ENCODE measurements at places on chromosomes 3 and 15.

- no peak for DNase-seq
Observed at GRCh38 chr3:127254730-127255129, 33.1 kb downstream of the PRR20G start.

- no peak for DNase-seq
Observed at GRCh38 chr3:33746416-33747116, 28.5 kb upstream of the CLASP2 start.

DNA sequence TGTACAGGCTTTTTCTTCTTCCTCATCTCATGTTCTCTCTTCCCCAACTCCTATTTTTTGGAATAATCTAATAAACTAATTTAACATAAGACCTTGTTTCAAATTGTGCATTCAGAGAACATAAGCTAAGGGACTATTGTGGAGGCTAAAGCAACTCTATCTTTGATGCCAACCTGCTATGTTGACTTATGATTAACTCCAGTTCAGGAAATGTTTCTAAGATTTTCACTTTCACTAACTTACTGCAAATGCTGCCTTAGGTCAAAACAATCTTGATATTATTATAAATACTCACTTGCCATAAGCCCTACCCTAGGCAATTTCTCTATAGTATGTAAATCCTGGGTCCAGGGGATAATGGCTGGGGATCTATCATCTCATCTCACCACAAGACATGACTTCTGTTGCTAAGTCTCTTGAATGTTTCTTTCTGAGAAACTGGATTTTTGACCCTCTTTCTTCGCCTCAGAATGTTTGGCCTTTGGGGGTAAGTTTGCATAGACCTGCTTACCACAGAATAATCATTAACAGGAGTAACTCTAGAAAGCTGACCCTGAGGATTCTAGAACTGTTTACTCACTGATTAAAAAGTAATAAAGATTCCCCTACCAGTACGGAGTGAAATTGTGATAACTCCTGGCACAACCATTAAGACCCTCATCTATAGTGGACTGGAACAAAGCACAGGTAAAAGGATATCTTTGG lies 768.1 kb downstream of the GBE1 start:
- DNase-seq: no peak

DNA sequence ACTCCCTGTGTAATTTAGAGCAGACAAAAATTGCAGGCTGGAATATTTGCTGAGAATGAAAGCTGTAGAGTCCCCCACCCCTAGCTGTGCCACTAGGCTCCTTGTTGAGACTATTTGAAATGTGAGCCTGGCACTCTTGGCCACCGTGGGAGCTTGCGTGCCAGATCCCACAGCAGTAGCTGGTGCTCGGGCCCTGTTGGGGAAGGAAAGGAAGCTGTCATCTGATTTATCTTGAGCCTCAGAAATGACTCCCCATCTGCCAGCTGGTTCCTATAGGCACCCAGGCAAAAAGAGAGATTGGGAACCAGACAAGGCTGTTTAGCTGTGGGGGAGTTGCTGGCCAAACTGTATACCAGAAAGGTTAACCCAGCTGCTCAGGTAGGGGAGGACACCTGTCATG lies 23.4 kb upstream of the CLEC3B start:
- DNase-seq: no peak

- no peak for DNase-seq
Observed at GRCh38 chr3:127056281-127056680, 73.4 kb downstream of the PLXNA1 start.

- no peak for DNase-seq
Observed at GRCh38 chr3:137947117-137947516, 62.8 kb upstream of the CLDN18 start.

GRCh38 chr3:30604093-30604492 lies 2.3 kb upstream of the TGFBR2 start:
- no peak for DNase-seq

GRCh38 chr3:152113413-152113812 lies 155.3 kb upstream of the MBNL1 start:
- DNase-seq: no peak

DNA sequence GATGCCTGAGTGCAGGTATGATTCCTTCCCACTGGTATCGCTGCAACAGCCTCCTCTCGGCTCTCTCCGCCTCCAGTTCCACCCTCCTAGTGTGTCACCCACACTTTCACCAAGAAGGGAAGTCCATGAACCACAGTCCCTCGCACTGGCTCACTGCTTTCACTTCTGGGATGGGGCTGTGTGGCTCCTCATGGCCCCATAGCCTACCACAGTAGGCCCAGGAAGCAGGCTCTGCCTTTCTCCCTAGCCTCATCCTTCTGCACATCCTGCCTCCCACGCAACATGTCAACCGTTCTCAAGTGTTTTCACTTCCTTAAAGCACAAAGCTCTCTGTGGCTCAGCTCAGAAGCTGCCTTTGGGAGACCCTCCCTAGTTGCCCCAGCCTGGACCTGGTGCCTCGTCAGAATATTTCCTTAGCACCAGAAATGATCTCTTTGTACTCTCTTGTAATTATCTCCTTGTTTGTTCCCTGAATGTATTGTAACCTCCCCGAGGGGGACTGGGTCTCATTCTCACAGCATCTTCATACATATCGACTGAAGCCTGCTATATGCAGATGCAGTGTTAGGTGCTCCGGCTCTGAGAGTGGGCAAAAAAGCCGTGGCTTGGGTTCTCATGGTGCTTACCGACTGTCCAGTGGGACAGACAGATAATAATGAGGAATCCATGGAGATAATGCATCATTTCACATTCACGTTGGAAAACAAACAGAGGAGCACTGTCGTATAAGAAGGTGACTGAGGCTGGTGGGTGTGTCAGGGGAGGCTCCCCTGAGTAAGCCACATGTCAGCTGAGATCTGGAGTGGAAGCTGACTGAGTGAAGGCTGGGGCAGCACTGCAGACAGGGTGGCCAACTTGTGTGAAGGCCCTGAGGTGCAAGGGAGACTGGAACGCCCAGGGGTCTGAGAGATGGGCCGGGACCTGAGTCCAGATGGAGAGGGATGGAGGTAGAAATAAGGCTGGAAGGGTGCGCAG lies 107.1 kb downstream of the DGKG start:
- peak; percentile 7 for DNase-seq

- no peak for DNase-seq
Observed at GRCh38 chr15:91521996-91522395, 331.5 kb upstream of the SLCO3A1 start.

- no peak for DNase-seq
Observed at GRCh38 chr15:57503911-57504598, 87.6 kb upstream of the MYZAP start.

GRCh38 chr15:60589253-60589652 lies 110.3 kb upstream of the ICE2 start:
- DNase-seq: peak; percentile 62

DNA sequence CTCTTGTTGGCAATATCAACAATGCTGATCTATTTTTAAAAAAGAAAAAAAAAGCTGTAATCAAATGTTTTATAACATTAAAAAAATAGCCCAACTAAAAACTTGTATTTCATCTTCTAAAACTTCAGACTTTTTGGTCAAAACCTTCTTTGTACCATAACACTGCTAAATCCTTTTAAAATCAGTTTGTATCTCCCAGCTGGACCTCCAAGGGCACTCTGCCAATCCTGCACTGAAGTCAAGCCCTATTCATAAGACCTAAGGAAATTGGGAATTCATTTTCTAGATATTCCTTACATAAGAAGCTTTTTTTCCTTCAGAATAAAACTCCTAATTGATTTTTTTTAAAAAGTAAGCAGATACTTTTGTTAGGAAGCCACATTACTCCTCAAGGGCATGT lies 38.2 kb upstream of the HCLS1 start:
- no peak for DNase-seq

DNA sequence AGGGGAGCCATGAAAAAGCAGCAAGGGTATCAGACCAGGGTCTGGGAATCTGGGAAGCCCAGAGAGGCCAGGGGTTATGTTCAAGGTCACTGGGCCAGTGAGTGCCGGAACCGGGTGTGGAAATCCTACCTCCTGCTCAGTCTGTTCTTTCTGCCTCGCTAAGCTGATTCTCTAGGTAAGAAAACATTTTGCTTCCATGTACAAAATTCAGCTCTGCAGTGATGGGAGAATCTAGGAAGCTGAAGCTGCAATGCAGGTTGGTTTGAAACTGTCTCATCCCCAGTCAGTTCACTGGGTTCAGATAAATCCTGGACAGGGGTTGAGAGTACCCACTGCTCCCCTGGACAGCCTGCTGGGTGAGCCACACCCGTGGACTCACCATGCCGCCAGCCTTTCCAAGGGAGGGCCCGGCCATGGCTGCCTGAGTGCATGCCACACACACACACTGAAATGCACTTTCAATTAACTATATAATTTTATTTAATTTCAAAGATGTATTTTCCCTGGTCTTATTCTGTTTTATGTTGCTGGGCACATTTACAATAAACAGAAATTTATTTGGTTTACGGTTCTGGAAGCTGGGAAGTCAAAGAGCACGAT lies 108.4 kb downstream of the CORO2B start:
- DNase-seq: no peak

- DNase-seq: no peak
Observed at GRCh38 chr3:171038342-171038741, 11.8 kb upstream of the SLC2A2 start.

GRCh38 chr3:100419406-100419805 lies 18.1 kb downstream of the LNP1 start:
- no peak for DNase-seq

DNA sequence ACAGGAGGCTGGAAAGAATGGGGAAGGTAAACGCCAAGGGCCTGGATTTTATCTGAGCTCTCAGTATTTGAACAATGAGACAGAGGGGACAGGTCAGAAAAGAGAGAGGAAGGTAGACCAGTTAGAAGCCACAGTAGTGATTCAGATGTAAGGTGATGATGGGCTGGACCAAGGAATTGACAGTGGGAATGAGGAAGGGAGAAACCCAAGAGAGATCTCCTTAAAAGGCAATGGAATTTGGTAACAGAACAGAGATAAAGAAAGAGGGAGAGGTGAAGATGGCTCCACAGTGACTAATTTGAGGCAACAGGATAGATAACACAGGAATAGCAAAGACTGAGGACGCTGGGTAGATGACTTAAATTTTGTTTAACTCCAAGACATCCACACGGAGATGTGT lies 11.4 kb upstream of the HEG1 start:
- no peak for DNase-seq

DNA sequence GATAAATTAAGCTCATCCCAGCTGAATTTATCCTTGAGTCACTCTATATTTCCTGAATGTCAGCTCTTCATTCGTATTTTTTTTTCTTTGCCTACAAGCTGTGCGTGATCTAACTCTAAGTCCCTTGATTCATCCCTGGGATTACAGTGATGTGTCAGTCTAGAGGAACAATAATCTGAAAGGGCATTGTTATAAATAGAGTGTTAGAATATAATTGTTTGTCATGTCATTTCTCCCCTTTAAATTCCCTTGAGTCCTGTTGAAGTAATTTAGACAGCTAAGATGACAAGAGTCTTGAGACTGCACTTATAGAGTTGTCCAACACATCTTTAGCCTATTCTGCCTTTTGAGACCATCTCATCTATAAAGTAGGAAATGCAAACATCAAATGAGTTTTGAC lies 621.8 kb downstream of the ZIC1 start:
- no peak for DNase-seq

- no peak for DNase-seq
Observed at GRCh38 chr15:82679626-82680199, 30.0 kb downstream of the AP3B2 start.

DNA sequence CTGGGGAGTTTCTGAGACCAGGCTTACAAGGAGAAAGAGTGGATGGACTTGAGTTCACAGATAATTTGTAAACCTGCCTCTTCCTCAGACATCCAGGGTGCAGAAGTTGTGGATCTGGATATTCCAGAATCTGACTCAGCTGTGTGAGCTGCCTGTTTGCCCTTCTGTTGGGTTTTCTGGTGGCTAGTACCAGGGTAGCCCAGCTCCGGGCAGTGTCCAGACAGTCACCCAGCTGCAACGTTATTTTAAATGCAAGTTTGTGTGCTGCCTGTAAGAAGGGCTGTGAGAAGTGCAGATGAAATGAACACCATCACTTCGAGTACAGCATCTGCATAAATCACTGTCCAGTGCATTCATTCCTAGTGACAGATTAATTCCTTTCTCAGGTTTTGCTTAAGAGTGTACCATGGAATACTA lies 1053.0 kb downstream of the TUSC7 start:
- DNase-seq: no peak

GRCh38 chr3:49609314-49609713 lies 55.0 kb downstream of the BSN start:
- no peak for DNase-seq

GRCh38 chr3:108406063-108406660 lies 104.2 kb downstream of the MYH15 start:
- no peak for DNase-seq

GRCh38 chr3:196942915-196943277 lies 568 bp upstream of the NCBP2 start:
- no peak for DNase-seq

DNA sequence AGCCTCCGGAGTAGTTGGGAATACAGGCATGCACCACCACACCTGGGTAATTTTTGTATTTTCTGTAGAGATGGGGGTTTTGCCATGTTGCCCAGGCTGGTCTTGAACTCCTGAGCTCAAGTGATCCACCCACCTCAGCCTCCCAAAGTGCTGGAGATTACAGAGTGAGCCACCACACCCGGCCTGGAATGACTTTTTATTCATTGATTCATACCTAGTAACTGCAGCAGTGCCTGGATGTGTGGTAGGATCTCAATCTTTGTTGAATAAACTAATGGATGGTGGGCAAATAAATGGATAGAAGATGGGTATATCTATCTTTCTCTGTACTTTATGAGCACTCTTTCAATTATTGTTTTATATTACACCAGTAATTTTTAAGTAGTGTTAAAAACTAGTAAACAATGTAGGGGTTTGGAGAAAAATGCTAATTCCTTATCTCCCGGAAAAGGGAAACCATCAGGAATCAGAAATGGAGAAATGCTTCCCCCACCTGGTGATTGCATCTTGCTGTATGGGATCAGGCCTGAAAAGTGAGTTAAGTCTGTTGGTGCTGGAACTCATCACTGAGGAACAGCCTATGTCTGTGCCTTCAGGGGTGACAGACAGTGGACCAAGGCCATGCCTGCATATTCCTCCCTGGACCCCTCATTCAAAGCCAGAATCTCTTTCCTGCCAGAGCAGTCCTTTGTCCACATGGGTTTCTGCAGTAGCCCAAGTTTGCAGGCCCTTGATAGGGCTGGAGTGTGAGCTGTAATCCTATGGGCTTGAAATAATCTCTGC lies 161.0 kb upstream of the CTDSPL start:
- DNase-seq: no peak

- DNase-seq: no peak
Observed at GRCh38 chr3:10992017-10992942, at the start of gene SLC6A1. SLC6A1 (plus strand) TSS chr3:10992748; CDS start chr3:11017212, 24,464 bp downstream.

All from CD4-positive, alpha-beta T cell treated with Interleukin-4 for 4 hours (primary cell).